Astrocyte of the cerebellum (primary cell): ENCODE measurements at places on chromosomes 7 and 10.
A peak's percentile ranks its signal among the peaks of the same experiment; 100 is the strongest.

DNA sequence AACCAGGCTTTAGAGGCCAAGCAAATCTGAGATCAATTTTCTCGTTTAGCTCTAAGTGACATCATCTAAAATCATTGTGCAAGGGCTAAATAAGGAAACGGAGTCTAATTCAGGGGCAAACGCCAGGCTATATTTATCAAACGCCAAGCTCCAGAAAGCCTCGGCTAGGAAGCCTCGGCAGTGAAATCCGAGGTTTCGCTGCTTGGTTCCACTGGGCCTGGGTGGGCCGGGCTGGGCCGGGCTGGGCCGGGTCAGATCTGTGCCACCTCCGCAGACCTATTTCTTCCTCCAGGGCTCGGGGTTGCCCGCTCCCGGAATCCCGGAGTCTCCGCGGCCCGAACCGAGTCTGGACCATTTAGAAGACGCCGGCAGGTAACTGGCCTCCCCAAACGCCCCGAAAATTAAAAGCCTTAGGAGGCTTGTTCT is 459 bp upstream of the FEZF1 start:
- DNase-seq = no peak

- peak; percentile 6 for DNase-seq
These were observed 132.3 kb upstream of the POT1 start for GRCh38 chr7:125061776-125062397.

DNA sequence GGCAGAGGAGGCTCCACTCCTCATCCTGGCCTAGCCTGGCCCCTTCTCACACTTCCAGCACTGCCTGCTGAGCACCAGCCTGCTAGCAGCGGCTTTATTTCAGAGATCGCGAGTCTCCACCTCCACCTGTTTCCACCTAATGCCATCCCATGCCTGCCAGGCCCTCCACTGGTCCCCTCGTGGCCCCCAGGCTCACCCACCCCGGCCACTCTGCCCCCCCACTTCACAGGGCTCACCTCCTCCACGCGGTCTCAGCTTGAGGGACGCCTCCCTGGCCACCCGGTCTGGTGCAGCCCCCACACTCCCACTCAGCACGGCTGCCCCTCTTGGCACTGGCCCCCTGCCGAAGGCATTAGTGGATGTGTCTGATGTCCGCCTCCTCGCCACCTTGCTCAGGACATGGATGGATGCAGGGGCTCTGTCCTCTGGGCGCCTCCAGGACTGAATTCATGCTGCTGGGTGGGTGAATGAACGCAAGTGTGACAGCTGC is 3.8 kb upstream of the NKX6-2 start:
- no peak for DNase-seq

GRCh38 chr7:17298840-17299482 is 509 bp downstream of the AHR start:
- no peak for DNase-seq

GRCh38 chr7:2544541-2545188 is 10.7 kb downstream of the BRAT1 start:
- DNase-seq = no peak

DNA sequence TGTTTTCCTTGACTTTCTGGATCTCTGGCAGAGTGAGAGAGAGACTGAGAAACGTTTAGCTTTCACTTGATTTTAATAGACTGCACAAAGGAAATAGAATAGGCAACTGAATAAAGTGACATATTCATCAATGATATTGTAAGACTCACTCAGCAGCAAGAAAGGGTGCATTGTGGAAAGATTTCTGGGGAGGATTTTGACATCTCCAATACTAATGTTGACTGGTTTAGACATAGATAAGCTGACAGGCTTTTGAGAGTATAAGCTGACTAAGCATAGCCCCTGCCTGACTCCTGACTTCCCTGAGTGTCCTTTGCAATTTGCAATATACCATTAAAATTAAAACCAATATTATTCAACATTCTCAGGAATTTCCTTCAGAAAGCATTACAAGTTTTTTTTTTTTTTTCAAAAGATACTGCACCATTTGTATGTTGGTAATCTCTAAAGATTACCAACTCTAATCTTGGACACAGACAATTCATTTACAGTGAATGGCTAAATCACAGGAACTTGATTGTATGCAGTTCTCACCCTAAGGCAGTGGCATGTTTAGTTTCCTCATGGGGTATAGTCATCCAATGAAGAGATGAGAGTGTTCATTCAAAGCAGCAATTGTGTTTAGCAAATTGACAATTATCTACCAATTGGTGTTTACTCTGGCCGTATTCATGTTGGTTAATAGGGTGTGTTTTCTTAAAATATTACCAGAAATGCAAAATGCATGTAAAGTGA is 325.6 kb downstream of the SORCS3 start:
- DNase-seq = no peak

GRCh38 chr7:34157137-34157536 is 251.8 kb downstream of the BMPER start:
- no peak for DNase-seq

DNA sequence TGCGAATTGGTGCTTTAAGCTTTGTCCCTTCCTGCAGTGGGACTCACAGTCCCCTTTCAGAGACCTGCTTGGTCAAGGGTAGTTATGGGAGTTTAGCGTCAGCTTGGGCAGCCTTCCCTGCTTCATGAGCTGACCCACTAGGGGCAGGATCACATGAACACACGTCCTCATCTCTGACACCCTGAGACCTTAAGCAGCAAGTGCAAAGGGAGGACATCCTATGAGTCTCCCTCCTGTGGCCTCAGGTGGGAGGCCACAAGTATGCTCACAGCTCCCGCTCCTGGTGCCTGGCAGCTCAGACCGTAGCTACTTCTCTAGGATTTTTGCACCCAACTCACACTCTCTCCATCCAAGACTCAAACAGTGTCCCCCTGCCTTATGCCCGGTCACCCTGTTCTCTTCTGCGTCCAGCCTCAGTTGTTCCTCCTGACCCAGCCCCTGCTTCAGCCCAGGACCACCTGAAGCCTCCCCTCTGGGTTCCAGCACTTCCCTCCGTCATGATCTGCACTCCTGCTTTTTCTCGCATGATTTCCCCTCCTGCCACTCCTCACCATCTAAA is 136.6 kb upstream of the FAM20C start:
- DNase-seq = no peak

DNA sequence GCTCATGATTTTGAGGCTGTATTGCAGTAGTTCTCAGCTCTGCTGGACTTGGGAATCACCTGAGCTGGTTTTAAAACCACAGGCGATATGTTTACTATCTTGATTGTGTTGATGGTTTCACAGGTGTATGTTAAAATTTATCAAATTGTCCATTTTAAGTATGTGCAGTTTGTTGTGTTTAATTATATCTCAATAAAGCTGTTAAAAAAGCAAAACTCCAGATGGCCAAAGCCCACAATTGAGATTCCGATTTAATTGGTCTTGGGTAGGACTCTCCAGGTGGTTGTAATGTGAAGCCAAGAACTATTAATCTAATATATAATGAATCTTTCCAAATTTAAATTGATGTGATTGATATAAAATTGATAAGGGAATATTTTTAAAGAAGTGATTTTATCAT is 48.6 kb downstream of the NRCAM start:
- no peak for DNase-seq

- peak; percentile 4 for DNase-seq
These were observed 59.4 kb upstream of the CDK1 start for GRCh38 chr10:60718886-60719285.

DNA sequence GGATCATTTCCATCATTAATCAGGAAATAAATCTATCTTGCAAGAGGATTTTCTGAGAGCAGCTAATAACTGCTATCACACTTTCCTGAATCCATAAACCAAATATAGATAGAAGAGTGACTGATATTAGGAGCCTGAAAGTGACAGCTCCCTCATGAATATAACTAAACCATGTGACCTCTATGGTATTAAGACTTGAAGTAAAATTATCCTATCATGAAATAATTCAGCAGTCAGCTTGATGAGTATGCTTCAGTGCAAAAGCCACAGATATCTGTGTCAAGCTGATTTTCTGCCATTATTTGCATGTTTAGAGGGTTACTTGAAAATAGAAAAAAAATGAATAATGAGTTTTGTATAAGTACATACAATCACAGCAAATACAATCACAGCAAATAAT is 80.1 kb upstream of the PPP1R3A start:
- no peak for DNase-seq

- no peak for DNase-seq
These were observed 65.6 kb upstream of the FAM171A1 start for GRCh38 chr10:15436696-15437095.

DNA sequence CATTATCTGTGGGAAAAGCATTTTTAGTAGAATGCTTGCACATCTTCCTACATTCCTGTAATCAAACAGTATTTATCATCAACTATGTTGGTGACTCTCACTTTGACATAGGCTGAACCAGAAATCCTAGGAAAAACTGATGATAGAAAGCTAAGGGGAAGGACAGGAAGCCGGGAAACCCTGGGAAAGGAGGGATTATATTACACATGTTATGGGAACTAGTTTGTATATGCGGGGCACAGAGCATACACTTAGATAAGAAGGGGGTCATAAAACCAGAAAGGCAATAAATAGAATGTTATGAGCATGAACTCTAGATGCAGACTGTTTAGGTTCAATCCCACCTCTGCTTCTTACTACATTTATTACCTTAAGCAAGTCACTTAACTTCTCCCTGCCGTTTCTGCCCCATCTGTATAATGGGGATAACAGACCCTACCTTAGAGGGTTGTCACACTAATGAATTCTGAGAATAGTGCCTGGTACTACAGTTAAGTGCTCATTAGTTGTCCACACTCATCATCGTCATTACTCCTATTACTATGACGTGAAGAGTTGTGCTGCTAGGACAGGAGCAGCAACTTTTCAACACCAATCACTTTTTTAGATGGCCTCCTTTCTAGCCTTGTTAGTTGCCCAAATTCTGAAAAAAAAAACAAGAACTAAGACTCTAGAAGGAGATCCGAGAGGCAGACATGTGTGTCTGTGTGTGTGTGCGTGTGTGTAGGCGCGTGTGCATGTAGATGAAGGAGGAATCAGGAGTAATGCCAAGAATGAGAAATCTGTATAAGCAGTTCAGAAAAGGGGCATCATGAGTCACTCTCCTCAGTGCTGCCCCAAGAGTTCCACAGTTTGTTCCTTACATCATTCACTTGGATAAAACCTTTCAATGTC is 52.2 kb downstream of the KMT2C start:
- peak; percentile 38 for DNase-seq

GRCh38 chr10:129322933-129323820 is 143.9 kb upstream of the MGMT start:
- DNase-seq = no peak

- no peak for DNase-seq
These were observed 71.9 kb downstream of the AOAH start for GRCh38 chr7:36652431-36652830.

DNA sequence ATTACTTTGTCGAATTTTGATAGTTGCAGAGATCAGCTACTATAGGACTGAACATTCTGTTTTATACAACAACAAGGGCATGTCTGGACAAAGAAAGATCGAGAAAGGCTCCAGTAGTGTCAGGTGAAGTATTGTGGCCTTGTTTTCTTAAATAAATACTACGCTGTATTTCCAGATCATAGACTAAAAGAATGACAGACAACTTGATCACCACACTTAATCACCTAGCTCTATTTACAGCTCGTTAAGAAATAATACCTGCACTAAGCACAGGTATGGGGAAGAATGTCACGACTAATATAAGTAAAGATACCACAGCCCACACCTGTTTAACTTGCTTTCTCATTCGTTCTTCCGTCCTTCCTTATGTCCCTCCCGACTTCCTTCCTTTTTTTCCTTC is 269.2 kb downstream of the HGF start:
- DNase-seq = no peak

GRCh38 chr7:128812514-128813168 is 17.6 kb upstream of the FLNC start:
- no peak for DNase-seq

DNA sequence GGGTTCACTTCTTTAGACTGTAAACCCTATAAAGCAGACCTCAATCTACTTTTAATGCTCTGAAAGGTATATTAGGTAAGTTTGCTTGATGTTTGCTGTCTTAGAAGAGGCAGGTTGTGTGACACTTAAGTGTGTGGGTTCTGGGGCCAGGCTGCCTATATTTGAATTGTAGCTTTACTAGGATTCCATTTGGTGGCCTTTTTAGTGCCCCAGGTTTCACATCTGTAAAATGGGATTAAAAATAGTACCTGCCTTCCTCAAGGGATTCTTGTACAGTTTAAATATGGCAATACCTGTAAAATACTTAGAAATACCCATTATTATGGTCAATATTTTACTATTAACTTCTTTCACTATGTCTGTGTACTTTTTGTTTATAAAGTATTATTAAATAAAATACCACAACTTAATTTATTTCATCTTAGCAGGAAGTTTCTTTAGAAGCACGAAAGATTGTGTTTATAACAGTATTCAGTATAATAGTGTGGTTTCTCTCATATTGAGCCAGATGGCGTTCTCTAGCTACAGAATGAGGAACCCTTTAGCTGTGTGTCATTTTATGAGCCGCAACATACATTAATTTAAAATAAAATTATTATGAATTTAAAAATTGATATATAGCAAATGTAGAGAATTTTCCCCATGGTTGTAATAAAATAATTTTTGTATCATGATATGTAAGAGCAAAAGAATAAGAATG is 94.2 kb downstream of the CDK14 start:
- no peak for DNase-seq

- DNase-seq = no peak
These were observed 7.1 kb downstream of the CCM2 start for GRCh38 chr7:45007106-45007505.

GRCh38 chr7:151384776-151385625 is 24.8 kb downstream of the WDR86 start:
- DNase-seq = no peak

GRCh38 chr10:108899670-108900069 is 1023.6 kb downstream of the XPNPEP1 start:
- DNase-seq = no peak
